Activated CD8-positive, alpha-beta memory T cell treated with anti-CD3 and anti-CD28 coated beads for 24 hours (primary cell): ENCODE measurements at places on chromosomes 4 and X.

DNA sequence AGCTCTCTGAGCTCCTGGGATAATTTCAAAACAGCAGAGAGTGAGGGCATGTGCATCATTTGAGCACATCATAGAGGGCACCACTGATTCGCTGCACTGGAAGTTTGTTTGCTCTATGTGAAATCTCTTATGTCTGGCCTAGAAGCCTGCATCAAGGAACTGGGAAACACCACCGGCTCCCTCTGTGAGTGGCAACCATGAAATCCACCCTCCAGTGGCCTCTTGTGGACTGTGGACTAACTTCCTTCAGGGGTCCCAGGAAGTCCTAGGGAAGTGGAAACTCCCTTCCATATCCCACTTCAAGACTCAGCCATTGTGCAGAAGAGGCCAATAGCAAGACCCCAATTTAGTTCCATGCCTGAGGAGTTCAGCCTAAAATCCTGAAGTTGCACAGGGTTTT is 48.0 kb upstream of the IGFBP7 start:
- DNase-seq = no peak

DNA sequence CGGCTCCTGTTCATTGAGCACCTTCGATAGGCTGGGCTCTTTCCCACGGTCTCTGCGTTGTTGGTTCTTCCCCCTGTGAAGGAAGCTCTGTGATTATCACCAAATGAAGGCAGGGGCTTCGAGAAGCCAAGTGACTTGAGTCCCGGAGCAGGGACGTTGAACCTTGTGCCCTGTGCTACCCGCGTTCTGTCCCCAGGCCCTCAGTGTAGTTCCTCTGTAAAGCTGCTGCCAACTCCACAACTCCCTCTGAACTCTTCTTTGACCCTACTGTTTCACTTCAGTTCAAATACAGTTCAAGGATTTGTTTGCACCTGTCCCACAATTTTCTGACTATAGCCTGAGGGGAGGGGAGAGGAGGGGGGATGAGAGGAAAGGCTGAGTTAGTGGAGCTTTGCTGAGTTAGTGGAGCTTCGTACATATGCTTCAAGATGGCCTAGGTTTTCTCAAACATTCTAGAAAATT is 635 bp upstream of the PHF8 start:
- no peak for DNase-seq

DNA sequence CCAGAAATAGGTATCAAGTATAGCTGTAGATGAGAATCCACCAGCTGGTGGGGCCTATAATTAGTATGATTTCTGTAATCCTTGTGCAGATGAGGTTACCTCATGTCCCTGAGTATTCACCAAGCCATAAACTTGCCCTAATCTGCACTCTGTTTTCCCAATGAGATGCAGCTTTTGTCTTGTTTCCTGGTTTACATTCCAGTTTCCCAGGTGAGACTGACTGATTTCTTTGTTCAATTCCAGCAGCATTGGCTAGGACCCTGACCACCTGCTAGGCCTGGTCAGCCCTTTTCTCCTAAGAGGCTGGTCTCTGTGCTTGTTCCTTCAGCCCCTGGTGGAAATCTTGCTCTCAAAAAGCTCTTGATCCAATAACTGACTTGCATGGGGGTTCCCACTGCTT is 44.6 kb downstream of the GABRB1 start:
- DNase-seq = no peak

- DNase-seq = peak; percentile 55
These were observed 12.0 kb downstream of the SHOX start for GRCh38 chrX:642436-643240.

DNA sequence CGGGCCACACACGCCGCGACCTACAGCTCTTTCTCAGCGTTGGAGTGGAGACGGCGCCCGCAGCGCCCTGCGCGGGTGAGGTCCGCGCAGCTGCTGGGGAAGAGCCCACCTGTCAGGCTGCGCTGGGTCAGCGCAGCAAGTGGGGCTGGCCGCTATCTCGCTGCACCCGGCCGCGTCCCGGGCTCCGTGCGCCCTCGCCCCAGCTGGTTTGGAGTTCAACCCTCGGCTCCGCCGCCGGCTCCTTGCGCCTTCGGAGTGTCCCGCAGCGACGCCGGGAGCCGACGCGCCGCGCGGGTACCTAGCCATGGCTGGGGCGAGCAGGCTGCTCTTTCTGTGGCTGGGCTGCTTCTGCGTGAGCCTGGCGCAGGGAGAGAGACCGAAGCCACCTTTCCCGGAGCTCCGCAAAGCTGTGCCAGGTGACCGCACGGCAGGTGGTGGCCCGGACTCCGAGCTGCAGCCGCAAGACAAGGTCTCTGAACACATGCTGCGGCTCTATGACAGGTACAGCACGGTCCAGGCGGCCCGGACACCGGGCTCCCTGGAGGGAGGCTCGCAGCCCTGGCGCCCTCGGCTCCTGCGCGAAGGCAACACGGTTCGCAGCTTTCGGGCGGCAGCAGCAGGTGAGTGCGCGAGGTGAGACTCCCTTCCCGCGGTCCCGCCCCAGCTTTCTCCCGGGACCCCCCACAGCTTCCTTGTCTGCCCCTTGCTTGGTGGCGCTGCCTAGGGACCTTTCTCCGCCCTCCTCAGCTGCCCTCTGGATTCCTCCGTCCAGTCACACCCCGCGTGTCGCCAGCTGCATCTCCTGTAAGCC is 678 bp downstream of the BMP3 start:
- DNase-seq = peak; percentile 55

GRCh38 chrX:23633834-23634580 is 33.3 kb upstream of the PRDX4 start:
- DNase-seq = no peak

DNA sequence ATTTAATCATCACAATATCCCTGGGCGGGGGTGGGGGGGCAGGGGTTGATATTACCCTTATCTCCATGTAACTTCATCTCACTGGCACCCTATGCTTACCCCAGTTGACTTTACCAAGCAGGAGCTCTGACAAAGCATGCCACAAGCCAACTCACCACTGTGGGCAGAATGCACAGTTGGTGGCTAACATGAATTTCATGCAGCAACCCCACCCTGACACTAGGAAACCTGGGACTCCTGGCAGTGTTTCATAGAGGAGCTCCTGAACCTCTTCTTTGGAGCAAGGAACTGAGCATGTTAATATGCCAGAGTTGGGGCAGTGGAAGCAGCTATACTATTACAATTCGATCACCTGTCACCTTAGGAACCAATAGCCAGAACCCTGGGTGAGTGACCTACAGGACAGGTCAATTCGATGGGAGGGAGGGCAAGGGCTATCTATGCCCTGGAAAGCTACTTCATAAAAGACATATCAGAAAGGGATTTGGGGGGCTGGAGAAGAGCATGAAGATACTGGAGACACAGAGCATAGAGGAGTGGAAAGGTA is 97.2 kb upstream of the ACSL4 start:
- no peak for DNase-seq
